ENCODE measurements at places on chromosomes 7 and 10.
A peak's percentile ranks its signal among the peaks of the same experiment; 100 is the strongest.

DNA sequence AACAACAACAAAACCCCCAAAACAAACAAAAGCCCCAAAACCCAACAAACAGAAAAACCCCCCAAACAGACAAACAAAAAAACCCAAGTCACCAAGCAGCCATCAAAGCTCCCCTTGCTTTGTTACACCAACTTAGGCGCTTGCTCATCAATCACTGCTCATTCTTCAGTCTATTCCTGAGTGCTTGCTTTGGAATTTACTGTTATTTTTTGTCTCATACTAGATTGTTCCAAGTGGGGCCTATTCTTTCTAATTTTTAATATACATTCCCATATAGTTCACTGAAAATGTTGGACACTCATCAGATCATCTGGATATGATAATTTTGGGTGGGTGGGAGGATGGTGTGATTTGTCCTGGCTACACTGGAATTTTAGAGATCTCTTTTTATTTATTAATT lies 126.0 kb upstream of the JCAD start:
- DNase-seq: no peak

GRCh38 chr10:90480466-90480865 lies 377.4 kb downstream of the HTR7 start:
- no peak for DNase-seq

DNA sequence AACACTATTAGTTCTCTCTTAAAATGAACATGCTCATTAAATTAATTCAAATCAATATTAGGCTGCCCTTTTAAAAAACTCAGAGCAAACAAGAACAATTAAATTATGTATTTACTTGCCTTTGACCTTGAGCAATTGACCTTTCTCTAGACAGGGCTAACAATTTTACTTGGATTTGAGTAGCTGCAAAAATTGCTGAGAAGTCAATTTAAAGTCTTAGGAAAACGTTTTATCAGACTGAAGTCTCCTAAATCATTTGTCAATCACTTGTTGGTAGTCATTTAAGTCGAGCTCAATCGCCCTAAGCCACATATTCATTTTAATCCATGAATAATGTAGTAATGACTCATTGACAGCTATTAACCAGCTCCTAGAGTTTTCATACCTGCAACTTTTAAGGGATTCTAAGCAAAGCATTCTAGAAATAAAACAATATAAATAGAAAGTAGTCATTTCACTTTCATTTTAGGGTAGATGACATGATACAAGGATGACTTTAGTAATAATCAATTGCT lies 84.9 kb upstream of the SEC61G start:
- DNase-seq: no peak

- DNase-seq: peak; percentile 94
These were observed 91.7 kb downstream of the WDR11 start for GRCh38 chr10:120942806-120943413.

GRCh38 chr10:48758411-48758810 lies 73.7 kb downstream of the WDFY4 start:
- DNase-seq: no peak

- peak; percentile 59 for DNase-seq
These were observed 302.5 kb downstream of the ACTR3B start for GRCh38 chr7:153061910-153062528.

- no peak for DNase-seq
These were observed 49.5 kb downstream of the NEURL1 start for GRCh38 chr10:103542764-103543616.

DNA sequence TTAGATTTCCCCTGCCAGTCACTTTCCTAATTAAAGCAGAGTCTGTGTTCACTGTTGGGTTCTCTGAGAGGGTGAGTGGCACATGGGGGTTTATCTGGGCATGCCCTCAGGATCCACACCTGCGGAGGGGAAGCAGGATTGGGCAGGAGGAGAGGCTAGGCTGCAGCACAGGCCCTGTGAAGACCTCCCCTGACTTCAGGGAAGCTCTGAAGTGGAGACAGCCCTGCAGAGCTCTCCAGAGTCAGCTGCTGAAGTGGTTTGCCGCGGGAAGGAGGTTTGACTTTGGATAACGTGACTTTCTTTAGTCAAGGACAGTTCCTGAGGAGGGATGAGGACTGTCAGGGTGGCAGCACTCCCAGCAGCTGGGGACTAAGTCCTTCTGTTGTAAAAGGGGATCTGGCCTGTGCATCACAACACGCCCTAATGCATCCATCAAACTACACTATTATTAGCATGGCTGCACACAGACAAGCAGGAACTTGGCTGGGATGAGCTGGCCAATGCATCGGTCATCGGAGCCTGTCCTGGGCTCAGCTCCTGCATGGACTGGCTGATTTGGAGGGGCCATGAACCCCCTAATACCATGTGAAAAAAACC lies 50.9 kb upstream of the LEP start:
- DNase-seq: no peak

DNA sequence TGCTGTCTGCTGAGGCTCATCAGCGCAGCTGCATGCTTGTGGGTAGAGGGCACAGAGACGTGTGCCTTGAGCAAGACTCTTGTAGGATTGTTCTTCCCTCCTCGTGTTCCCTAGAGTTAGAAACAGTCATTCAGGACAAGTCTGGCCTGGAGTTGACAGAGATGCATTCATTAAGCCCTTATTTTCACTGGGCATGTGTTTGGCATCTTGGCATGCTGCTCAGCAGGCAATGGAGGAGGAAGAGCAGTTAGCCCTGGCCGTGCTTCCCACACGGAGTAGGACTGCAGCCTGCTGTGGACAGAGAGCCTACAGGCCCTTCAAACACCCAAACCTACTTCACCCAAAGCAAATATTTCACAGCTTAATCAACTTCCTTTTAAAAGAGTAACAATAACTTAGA lies 73.0 kb upstream of the GJD4 start:
- no peak for DNase-seq

- no peak for DNase-seq
These were observed 2.6 kb upstream of the TMEM130 start for GRCh38 chr7:98872328-98872924.

- DNase-seq: no peak
These were observed 84.1 kb upstream of the INSYN2A start for GRCh38 chr10:127280446-127280845.

DNA sequence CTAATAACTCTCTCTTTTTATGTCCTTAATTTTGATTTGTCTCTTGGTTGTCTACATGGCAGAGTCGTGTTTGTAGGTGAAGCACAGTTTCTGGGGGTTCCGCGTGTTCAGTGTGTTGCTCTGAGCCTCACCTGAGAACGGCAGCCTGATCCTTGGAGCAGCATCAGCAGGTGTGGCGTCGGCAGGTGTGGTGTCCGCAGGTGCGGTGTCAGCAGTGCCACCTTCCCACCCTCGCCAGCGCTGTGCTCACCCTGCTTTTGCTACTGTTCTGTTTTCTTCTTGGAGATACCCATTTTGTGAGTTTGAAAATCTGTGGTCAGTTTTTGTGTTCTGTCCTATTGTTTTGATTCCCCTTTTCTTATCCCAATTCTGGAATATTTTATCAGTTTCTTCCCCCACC lies 406.6 kb downstream of the GLRX3 start:
- no peak for DNase-seq

- peak; percentile 87 for DNase-seq
These were observed 1.7 kb upstream of the CXCL12 start for GRCh38 chr10:44386546-44387052.

GRCh38 chr7:27491534-27491933 lies 171.1 kb downstream of the HIBADH start:
- no peak for DNase-seq

DNA sequence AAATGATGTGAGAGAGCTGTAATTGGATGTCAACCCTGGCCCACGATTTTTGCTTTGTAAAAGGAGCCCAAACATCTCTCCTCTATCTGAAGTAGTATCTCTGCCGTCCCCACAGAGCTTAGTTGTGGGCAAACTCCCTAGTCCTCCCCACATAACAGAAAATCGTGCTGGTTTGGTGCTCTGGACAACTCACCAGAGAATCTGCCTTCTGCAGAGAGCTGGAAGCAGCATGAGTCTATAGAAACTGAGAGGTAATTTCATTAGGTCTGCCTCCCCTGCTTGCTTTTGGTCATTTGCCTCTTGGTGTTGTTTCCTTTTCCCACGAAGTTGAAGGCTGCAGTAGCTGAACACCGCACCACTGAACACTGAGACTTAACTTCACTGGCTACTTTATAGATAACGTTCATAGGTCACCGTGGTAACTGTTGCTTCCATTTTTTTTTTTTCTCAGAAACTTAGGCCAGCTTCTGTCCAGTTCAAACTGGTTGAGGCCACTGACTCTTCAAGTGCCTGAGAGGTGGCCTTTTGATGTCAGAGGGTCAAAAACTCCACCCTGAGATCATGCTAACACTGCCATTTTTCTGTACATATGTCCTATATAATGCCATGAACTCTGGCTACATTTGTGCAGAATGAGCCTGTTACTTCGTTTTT lies 3.3 kb upstream of the CDCA7L start:
- no peak for DNase-seq

- no peak for DNase-seq
These were observed 249.7 kb downstream of the CREB5 start for GRCh38 chr7:28661826-28662595.

DNA sequence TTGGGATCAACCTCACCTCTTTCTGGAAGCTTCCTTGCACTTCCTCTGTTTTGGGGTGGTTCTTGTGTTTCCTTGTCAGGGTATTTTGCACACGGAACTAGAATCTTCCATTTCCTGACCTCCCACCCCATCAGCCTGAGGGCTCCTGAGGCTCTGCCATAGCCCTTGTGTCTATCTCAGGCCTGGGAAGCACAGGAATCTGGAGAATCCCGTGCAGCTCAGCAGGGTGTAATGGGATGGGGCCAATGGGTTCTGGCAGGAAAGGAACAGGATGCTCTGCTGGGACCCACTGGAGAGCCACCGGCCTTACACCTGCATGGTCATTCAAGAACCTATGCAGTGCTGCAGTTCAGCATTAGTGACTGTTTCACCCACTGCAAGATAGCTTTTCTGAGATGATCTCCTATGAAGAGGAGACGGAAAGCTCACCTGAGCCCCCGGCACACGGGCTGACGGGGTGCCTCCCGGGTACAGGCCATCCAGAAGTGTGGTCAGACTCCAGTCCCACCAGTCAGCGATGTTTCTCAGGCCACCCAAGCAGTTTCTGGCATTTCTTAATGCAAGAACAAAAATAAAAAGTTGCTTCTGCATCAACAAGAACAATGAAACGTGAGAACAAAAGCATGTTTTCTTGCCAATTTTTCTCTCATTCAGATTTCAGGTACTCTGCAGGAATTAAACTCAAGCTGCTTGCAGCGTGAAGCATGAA lies 133.2 kb downstream of the PKD1L1 start:
- DNase-seq: no peak

GRCh38 chr7:14207138-14207537 lies 217.7 kb upstream of the ETV1 start:
- no peak for DNase-seq

- no peak for DNase-seq
These were observed 27.2 kb upstream of the CTBP2 start for GRCh38 chr10:125187238-125188194.

- no peak for DNase-seq
These were observed 543.1 kb upstream of the MBL2 start for GRCh38 chr10:53315709-53316108.

DNA sequence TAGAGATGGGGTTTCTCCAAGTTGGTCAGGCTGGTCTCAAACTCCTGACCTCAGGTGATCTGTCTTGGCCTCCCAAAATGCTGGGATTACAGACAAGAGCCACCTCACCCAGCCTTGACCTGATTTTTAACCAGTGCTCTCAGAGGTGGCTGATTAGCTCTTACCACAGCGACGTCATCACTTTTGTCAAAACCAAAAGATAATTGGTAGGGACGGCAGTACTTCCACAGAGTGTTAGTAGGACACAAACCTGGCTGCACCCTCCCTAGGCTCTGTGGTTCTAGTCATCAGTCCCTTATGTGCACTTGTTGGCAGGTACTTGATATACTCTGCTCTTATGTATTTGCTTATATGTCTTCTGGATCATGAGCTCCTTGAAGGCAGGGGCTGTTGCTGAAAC lies 74.0 kb downstream of the GPR141 start:
- no peak for DNase-seq

GRCh38 chr10:34670081-34670480 lies 145.0 kb downstream of the PARD3 start:
- DNase-seq: no peak

- DNase-seq: no peak
These were observed 16.9 kb upstream of the CDK14 start for GRCh38 chr7:90579181-90579688.

Measured in endothelial cell (in vitro differentiated cells).